ENCODE measurements at places on chromosomes 1 and 21.

DNA sequence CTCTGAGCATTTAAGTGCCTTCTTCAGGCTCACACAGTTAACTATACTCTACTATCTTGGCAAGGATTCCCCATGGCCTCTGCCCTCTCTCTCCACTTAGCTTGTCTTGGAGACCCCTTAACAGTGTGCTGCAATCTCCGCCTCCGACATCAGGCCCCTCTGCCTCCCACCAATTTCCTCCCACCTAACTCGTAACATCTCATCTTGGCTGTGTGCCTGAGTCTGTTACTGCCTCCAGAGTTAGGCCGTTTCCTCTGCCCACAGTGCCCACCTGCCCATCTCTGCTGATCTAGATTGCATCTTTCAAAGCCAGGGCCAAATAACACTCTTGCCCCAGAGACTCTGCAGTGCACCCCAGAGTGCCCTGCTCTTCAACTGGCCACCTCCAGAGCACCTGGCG lies 244.3 kb upstream of the TMEM51 start:
- DNase-seq = no peak

DNA sequence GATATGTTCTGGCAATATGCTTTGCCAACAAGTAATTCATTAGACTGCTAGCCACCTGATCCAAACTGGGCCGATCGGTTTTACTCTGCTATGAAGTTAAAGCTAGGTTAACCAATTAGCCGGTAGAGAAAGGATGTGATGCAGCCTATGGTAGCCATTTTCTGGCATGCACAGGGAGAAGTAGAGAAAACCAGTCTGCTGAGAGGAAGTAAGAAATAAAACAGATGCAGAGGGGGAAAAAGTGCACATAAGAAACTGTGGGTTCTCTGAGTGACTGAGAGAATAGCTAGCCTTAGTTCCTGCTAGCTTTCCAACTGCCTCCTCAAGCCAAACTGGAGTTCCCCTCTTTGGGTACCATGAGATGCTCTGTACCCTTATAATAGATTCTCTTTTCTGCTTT lies 52.8 kb downstream of the ARID4B start:
- DNase-seq = no peak

- peak; percentile 63 for DNase-seq
These were observed 33.5 kb upstream of the UTS2 start for GRCh38 chr1:7886405-7886745.

DNA sequence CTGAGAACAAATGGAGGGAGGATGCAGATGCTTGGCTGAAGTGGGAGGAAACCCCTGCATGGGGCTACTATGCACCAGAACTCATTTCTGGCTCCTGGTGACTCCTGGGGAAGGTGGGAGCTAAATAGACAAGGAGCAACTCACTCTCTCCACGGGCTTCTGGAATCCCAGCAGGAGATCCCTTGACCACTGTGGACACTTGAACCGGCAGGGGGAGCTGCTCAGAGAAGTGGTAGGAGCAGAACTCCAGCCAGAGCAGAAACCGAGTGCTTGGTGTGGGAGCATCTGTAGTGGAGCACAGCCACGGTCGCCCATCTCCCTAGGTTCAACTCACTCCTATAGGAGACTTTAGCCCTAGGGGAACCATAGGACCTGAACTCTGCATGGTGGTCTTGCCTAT lies 205.6 kb upstream of the GJB5 start:
- DNase-seq = no peak

GRCh38 chr1:82947278-82947677 lies 1051.7 kb downstream of the TTLL7 start:
- no peak for DNase-seq

GRCh38 chr1:188128761-188129160 lies 1300.0 kb downstream of the PLA2G4A start:
- no peak for DNase-seq

GRCh38 chr1:199040076-199040905 lies 401.5 kb downstream of the PTPRC start:
- DNase-seq = no peak

All from Daoy (cell line).